ENCODE measurements at places on chromosomes 1 and 21. TPM values are rescaled to one million over a fixed set of nuclear protein-coding genes. Genes with fewer than 3 reads are reported as not detected.

The INSRR gene
- total RNA-seq = not detected

The FABP3 gene
- total RNA-seq = 20.4 TPM

The DPH2 gene
- total RNA-seq = 31.6 TPM

The KRTAP19-3 gene
- total RNA-seq = not detected

The HHAT gene
- total RNA-seq = 12.0 TPM

GRCh38 chr1:229843627-229844238 lies 217.7 kb downstream of the URB2 start:
- DNase-seq = no peak

GRCh38 chr1:70675737-70676156 lies 264.7 kb downstream of the CTH start:
- no peak for DNase-seq

- no peak for DNase-seq
Observed at GRCh38 chr1:208788013-208788540, 543.9 kb upstream of the PLXNA2 start.

GRCh38 chr1:82818586-82818985 lies 1017.9 kb downstream of the ADGRL2 start:
- no peak for DNase-seq

- peak; percentile 88 for DNase-seq
Observed at GRCh38 chr1:94866164-94866807, 46.1 kb downstream of the SLC44A3 start.

GRCh38 chr21:42523941-42524340 lies 10.3 kb downstream of the SLC37A1 start:
- DNase-seq = no peak

GRCh38 chr1:175062339-175062738 lies 5.3 kb upstream of the TNN start:
- no peak for DNase-seq

GRCh38 chr1:213934649-213935048 lies 53.1 kb upstream of the PROX1 start:
- DNase-seq = peak; percentile 57
